ENCODE measurements at places on chromosomes 7 and 10. TPM values are rescaled to one million over a fixed set of nuclear protein-coding genes. Genes with fewer than 3 reads are reported as not detected.

DNA sequence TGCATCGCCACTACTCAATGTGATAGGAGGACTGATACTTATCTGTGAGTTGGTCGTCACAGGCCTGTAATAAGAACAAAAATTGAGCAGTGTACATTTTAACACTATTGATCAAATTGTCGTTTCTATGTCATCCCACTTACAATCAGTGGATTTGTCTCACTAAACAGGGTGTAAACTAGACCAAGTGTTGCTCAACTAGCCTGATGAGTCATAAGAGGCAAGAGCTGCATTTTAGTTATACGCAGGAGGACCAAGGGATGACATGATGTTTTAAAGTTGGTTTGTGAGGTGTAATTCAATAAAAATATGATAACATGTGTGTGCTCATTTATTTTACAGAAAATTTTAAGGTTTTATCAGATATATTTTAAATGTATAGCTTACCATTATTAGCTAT, 1239.2 kb downstream of the REEP3 start:
- DNase-seq, result no peak

DNA sequence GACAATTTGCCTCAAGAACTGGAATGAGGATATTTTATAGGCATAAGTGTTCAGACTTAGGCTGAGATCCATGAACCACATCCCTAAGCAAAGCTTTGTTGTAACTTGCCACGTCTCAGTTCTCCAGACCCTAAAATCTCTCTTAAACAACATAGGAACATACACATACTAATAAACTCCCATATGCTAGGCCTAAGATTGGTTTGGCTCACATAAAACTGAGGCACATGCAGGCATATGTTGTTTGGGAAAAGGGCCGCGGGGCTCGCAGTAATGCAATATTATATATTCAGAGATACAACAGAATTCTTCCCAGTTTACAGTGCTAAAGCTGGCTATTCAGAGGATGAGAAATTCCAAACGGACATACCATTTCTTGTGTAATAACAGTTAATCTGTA, 61.0 kb downstream of the DOCK4 start:
- DNase-seq, result no peak

- no peak for DNase-seq
Measured at GRCh38 chr7:157189405-157189804, 50.7 kb downstream of the UBE3C start.

GRCh38 chr7:143396625-143397556, 11.8 kb downstream of the EPHA1 start:
- DNase-seq, result no peak

HMX2 gene
- 1.3 TPM for total RNA-seq

GRCh38 chr10:133337370-133337725, 652 bp upstream of the CALY start:
- DNase-seq, result no peak

DNA sequence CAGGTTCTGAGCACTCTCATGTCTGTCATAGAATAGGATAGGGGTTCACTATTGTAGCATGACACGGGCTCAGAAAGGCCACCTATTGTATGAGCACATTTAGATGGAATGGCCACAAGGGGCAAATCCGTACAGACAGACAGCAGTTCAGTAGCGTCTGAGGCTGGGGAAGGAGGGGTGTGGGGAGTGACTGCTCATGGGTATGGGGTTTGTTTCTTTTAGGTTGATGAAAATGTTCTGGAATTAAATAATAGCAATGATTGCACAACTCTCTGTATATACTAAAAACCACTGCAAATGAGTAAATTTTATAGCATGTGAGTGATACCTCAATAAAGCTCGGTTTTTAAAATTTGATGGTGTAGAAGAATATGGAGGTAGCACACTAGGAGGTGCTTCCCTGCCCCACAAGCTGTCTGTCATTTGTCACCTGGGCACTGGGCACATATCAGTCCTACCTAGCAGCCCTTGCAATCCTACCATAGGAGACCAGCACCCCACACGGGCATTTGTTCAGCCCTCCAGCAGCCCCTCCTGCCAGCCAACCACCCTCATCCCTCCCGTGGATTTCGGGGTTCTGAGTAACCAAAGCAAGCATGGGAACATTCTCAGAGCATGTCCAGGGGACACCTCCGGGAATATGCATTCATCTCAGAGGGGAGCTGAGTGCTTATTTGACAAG, 35.2 kb downstream of the KCNMA1 start:
- no peak for DNase-seq

GPR158 gene
- total RNA-seq, result 4.6 TPM

DNA sequence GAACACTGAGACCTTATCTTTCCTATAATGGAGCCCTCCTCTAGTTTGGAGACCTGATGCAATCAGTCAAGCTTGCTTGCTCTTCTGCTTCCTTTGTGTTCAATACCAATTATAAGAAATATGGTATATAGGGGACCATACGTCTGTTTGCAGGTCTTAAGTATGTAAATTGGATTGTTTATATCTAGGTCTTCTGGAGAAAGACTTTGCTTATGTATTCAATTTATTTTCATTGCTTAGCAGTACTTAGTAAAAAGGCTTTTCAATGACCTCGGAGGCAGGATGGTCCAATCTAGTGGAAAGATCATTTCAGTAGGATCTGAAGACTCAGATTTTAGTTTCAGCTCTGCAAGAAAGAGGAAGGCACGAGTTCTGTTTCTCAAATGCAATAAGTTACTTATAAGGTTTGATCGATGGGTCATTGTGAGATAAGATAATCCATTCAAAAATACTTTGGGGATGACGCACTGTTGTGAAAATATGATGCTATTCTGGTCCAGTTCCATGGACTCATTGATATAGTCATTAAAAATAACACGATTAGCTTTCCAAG, 571.6 kb downstream of the SH2D4B start:
- no peak for DNase-seq

UCN3 gene
- not detected for total RNA-seq

PTPN20 gene
- total RNA-seq, result not detected

DNA sequence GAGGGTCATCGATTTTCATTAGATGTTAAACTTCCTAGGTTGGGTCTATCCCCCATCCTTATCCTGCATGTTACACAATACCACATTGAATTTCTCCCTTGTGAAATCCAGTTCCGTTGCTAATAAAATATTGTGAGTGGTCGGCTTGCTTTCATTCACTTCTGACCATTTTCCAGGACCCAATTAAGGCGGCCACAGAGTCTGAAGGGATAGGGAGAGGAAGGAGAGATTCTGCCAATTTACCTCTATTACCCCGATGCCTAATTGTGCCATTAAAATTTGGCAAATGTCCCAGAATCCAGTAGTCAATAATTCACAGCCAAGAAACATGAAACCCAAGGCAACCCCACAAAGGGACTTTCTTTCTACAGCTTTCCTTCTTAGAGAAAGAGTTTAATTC, 129.9 kb downstream of the IPMK start:
- no peak for DNase-seq

ITGA8 gene
- total RNA-seq, result 0.06 TPM

- DNase-seq, result no peak
Measured at GRCh38 chr10:42583828-42584227, 54.5 kb downstream of the ZNF33B start.

ACHE gene
- not detected for total RNA-seq

DNA sequence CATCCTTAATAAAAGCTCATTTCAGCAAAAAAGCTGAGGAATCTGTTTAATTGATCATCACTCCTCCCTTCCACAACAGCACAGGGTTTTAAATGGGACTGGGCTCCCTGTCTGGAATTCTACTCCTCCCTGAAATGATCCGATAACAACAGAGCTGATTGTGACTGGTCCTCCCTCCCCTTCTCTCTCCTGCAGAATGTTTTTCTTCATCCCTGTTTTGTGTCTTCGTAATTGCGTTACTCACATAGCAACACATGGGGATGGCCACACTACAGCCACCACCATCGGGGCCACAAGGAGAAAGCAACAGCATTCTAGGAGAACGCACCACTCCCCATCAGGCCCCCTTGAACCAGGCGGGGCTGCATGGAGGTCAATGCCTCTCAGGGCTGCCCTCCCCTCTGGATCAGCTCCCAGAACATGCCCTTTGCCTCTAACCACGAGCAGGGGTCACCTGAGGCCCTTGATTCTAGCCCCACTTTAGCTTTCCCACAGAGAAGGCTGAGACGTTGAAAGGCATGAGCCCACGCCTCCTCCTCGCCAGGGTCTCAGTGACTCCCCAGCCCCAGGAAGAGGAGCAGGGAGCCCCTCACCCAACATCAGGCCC, 152.6 kb downstream of the PLXNA4 start:
- no peak for DNase-seq

- DNase-seq, result no peak
Measured at GRCh38 chr7:47407821-47408674, 173.9 kb downstream of the TNS3 start.

GRCh38 chr7:30974605-30975255, 11.0 kb downstream of the GHRHR start:
- peak; percentile 94 for DNase-seq

GOLGA7B gene
- total RNA-seq, result 2.0 TPM

EXOSC1 gene
- total RNA-seq, result 49.1 TPM

GRCh38 chr7:157670490-157671357, 333.9 kb downstream of the DNAJB6 start:
- DNase-seq, result peak; percentile 92

DNA sequence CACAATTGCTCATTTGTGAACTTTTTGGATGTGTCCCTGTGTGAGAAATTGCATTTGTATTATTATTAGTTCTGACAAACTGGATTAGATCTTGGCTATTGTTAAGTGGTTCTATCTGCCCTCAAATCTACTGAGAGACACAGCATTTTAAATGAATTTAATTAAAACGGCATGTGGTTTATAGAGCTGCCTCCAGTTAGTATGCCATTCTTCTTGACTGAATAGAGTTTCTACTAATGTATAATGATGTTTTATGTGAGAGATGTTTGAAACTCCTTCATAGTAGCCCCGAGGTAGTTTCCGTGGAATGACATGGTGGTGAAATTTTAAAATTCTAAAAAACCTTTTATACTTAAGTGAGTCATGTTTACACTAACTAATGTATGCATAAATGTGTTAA, 110.9 kb downstream of the DYNC1I1 start:
- DNase-seq, result no peak

EGFR gene
- total RNA-seq, result 58.2 TPM

WEE2 gene
- not detected for total RNA-seq

ZNF853 gene
- 0.86 TPM for total RNA-seq

DNA sequence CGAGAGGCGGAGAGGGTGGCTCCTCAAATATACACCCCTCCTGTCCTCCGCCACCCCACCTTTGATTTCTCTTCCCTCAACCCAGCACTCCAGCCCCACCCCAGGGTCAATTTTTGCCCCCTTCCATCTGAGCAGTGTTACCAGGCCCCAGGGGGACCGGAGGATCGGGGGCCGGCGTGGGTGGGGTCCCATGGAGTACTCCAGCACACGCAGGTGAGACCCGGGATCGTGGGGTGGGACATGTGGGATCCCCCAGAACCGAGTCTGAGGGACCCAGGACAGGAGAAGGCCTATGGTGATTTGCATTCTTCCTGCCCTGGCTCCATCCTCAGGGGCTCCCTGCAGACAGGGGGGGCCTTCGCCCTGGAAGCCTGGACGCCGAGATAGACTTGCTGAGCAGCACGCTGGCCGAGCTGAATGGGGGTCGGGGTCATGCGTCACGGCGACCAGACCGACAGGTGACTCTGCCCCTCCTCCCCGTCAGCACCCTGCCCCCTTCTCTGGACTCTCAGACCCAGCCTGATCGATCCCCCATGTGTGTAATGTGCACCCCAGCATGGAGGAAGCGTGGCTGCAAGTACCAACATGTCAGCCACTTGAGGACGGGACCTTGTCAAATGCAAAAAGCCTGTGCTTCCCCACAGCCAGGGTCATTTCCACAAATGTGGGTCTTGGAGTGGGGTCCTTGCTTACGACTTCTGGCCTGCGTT, 744 bp downstream of the TRIP6 start:
- no peak for DNase-seq

GRCh38 chr10:57822965-57823364, 444.7 kb downstream of the IPMK start:
- no peak for DNase-seq

DNA sequence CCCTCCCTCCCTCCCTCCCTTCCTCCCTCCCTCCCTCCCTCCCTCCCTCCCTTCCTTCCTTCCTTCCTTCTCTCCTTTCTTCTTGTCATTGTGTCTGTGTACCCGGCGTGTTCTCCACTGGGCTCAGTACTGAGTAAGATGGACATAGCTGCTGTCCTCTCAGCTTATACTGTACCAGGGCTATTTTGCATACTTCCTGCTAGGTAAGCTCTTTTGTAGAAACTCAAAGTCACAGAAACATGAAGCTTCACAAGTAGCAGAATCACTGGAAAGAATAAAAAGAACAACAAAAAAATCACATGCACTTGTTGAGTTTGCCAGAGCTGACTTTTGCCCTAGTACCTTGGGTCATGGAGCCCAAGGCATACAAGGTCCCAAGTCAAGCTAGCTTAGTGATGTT, 125.7 kb downstream of the PLPP4 start:
- no peak for DNase-seq

GRCh38 chr7:52831321-52831720, 204.1 kb upstream of the POM121L12 start:
- DNase-seq, result no peak

DNA sequence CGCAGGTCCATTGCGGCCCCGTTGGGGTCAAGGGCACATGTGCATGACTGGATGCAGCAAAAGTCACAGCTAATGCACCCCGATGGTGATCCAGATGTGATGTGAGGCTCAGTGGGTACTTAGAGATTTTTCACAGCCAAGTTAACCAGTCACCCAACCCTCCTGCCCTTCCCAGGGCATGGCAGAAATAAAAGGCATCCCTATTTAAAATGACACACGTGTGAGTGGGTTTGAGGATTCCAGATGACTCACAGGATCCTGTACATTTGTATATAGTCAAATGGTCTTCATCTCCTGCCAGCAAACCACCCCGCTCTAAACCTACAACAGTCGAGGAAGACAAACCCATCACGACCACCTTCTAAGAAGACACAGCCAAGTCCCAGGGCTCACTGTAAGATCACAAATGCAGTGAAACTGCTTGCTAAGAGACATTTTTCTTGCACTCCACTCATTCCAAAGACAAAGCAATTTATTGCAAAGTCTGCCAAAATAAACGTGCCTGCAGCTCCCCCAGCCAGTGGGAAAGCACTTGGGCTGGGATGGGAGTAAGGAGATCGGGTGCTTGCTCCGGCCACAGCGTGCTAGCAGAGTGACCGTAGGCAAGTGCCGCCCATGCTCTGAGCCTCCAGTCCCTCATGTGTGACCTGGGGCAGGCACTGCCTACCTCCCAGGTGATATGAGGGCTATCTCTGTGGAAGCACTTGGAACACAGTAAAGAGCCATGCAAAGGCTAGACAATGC, 86.6 kb upstream of the MACROH2A2 start:
- DNase-seq, result peak; percentile 23

BICC1 gene
- total RNA-seq, result 12.2 TPM

DNA sequence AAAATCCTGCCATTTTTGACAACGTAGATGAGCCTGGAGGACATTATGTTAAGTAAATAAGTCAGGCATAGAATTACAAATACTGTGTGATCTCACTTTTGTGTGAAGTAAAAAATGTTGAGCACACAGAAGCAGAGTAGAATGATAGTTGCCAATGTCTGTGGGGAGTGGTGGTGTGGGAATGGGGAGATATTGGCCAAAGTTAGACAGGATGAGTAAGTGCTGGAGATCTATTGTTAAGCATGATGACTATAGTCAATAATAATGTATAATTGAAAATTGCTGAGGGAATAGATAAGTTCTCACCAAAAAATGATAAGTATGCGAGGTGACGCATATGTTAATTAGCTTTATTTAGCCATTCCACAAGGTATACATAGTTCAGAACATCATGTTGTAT, 92.0 kb downstream of the GPR85 start:
- DNase-seq, result peak; percentile 40

GRCh38 chr10:132943791-132944404, 1.5 kb upstream of the CFAP46 start:
- no peak for DNase-seq

Measured in Daoy (cell line).